Stimulated activated CD4-positive, alpha-beta T cell treated with anti-CD3 and anti-CD28 coated beads, Interleukin-4, amount 100 ng/mL, for 24 hours (primary cell): ENCODE measurements at places on chromosomes 6 and 20.

GRCh38 chr6:166266336-166266735 is 41.9 kb downstream of the PRR18 start:
- DNase-seq = no peak

GRCh38 chr6:166253778-166254204 is 54.4 kb downstream of the PRR18 start:
- DNase-seq = peak; percentile 23

- DNase-seq = no peak
These were observed 1189.1 kb downstream of the GRIK2 start for GRCh38 chr6:102582569-102582968.

GRCh38 chr6:113182370-113183141 is 674.6 kb upstream of the MARCKS start:
- DNase-seq = no peak

DNA sequence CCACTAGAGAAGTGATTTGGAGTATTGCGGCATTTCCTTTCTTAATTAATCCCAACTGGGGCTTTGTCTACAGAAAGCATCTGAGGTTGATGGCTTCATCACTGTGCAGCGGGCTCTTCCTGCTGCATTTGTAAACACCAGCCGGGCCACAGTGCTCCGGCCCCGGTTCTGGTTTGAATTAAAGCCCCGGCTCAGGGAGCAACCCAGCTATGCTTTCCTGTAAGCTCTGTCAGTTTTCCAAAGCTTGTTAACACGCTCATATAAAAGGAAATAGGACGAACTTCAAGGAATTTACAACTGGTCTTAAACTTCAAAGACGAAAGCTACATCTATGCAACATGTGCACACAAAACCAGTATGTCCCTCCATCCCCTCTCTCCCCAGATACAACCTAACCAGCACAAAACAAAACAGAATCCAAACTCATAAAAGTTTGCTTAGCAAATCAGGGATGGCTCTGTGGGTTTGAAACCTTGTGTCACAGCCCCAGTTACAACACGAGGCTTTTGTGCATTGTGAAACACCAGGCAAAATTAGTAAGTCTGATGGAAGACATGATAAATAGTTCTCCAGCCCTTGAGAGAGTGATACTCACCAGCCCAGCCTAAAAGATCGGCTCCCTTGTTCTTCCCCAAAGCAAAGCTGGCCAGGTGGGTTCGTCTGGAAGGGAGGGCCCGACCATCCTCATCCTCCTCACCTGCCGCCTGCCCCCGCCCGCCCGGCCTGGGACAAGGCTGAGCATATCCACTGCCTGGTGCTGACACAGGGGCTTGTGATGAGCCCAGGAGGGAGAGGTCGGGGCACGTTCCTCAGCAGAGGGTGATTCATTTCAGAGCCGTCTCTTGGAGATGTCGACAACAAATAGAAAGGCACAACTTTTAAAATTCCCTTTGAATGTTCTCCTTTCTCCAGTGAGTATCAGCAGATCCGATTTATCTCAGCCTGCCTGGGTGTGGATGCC is 197.9 kb downstream of the TFAP2C start:
- no peak for DNase-seq

DNA sequence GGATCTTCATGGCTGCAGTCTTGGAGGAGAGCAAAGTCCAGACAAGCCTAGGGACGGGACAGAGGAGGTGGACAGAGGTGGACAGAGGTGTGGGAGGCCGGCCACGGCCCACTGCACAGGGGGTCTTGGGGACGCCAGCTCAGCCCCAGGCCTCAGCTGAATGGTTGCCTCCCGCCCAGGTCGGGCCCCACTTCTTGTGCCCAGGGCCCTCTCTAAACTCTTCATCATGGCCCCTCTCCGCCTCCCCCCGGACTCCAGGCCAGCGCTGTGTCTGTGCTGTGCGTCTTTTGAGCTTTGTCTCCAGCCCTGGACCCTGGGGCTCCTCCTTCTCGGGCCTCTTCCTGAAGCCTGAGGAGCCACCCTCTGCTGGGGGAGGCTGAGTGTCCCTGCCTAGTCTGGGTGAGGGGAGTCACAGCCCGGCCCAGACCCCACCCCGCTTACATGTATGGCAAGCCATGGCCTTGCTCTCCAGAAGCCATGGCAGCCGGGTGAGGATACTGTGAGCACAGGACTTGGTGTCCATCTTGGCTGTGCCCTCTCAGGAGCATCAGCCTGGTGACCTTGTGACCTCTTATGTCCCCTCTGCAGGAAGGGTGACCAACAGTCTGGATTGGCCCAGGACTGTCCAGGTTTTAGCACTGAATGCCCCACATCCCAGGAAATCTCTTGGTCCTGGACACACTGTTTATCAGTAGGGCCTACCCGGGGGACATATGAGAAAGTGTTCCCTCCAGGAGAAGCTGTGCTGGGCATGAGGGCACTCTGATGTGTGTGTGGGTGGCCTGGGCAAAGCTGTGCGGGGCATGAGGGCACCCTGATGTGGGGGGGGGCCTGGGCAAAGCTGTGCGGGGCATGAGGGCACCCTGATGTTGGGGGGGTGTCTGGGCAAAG is 9.4 kb upstream of the NPBWR2 start:
- no peak for DNase-seq

- DNase-seq = no peak
These were observed 17.1 kb downstream of the IFNGR1 start for GRCh38 chr6:137202078-137202477.

DNA sequence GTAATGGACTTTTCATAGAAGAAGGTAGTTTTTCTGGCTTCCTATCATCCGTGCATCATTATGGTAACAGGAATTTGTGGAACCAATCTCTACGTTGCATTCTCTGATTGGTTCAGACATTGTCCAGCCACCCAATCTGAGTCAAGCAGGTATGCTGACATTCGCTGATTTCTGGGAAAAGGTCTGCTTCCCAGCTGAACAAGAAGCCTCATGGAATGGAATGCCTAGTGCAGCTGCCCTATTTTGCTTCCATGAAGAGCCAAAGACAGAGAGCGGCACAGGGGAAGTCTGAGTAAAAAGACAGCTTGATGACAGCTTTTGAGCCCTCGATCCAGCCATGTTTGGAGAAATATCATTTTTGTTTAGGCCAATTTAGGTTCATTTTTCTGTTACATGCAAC is 38.5 kb upstream of the TXLNB start:
- DNase-seq = no peak

DNA sequence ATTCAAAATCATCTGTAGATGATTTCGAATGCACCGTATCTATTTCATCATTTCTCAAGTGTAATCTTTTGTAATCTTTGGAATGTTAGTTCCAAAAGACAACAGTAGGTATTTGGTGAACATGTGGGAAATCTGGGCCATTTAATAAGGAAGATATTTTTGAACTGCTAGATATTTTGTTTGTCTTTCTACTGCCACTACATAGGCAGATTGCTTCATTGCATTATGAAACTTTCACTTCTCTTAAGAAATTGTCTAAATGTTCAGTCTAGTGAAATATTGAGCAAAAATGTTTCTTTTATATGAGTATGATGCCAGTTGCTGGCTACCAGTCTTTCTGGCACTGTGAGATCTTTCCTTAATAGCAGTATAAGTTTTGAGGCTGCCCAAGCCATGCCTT is 527.8 kb upstream of the RNF217 start:
- DNase-seq = no peak

GRCh38 chr6:166530211-166531095 is 56.0 kb downstream of the RAMACL start:
- DNase-seq = no peak

GRCh38 chr20:19602675-19603375 is 155.2 kb upstream of the RIN2 start:
- DNase-seq = no peak

DNA sequence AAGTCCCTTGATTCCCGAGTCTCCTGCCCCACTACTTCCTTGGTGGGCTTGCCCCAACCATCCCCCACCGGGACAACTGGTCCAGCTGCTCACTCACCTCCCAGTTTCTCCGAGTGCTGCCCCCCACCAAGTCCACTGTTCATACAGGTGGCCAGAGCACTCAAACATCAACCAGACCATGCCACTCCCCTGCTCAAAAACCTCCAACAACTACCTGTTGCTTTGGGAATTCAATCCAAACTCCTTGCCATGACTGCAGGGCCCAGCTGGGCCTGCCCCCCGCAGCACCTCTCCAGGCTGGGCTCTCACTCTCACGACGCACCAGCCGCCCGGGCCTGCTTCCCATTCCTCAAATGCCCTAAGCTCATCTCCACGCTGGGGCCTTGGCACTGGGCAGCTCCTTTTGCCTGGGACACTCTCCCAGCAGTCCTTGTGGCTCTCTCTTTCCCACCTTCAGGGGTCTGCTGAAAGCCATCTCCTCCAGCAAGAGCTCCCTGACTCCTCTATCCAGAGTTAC is 97.5 kb downstream of the NFATC2 start:
- no peak for DNase-seq

- no peak for DNase-seq
These were observed 35.5 kb upstream of the SYNJ2 start for GRCh38 chr6:157946053-157946617.

GRCh38 chr6:99434702-99435530 is 9.8 kb upstream of the PNISR start:
- DNase-seq = no peak

- DNase-seq = no peak
These were observed 83.3 kb downstream of the DCDC2 start for GRCh38 chr6:24274441-24275083.

GRCh38 chr6:166870602-166871208 is 85.6 kb downstream of the RNASET2 start:
- no peak for DNase-seq

DNA sequence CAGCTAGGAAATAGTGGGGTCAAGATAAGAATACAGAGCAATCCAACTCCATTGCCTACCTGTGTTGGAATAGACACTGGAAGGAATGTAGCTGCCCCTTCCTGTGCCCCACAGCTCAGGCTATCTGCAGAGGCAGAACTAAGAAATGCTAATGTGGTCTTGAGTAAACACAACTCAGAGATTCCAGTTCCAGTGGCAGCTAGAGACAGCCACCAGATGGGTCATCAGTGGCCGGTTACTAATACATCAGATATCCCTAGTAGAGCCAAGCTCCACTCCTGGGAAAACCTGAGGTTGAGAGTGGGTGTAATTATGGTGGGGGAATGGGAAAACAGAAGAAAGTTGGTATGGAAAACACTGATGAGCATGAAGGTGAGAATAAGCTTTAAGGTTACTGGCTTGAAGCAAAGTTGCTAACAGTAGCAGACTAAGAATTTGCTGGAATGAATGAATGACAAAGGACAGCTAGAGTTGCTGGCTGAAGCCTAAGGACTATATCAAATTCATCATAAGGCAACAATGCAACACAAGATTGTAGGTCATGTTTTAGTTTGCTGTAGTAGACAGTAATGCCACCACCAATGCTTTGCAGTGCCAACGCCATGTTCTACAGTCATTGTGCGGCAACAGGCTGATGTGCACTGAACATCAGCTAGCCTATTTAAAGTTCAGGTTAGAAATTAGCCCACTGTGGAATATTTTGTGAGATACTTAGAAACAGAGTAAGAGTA is 28.3 kb upstream of the FAM83C start:
- no peak for DNase-seq

GRCh38 chr6:38552121-38552520 is 87.6 kb downstream of the BTBD9 start:
- DNase-seq = no peak

- no peak for DNase-seq
These were observed 96.1 kb downstream of the COL12A1 start for GRCh38 chr6:75109765-75110164.

DNA sequence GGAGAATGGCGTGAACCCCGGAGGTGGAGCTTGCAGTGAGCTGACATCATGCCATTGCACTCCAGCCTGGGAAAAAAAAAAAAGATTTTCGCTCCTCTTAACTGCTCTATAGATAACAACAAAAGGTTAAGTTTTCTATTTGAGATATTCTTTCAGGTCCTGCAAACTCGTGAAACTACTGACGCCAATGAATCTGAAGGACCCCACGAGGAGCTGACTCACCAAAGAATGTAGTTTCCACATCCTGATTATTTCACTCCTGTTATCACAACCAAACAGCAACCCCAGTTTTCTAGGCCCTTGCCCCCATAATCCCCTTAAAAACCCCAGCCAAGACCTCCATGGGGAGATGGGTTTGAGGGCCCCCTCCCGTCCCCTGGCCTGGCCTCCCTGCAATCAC is 58.7 kb downstream of the OTOR start:
- DNase-seq = no peak

DNA sequence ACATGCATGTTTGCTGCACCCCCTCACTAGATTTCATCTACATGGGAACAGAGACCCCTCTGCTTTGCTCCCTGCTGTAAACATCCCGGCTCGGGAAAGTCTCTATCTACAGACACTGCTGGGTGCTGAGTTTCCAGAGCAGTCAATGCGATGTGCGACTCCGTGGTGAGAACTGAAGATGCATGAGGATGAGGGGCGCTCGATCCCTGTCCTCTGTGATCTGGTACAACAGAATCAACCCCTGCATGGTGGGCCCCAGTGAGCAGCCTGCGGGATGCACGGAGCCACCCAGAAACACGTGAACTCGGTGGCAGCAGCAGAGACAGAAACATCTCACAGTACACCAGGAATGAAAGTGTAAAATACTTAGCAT is 83.1 kb downstream of the THBS2 start:
- no peak for DNase-seq

- no peak for DNase-seq
These were observed 92.1 kb downstream of the CEBPB start for GRCh38 chr20:50282592-50283241.

GRCh38 chr20:19872001-19872400 is 113.9 kb downstream of the RIN2 start:
- no peak for DNase-seq

- DNase-seq = peak; percentile 27
These were observed 72.0 kb downstream of the SYNJ2 start for GRCh38 chr6:158053377-158054313.

DNA sequence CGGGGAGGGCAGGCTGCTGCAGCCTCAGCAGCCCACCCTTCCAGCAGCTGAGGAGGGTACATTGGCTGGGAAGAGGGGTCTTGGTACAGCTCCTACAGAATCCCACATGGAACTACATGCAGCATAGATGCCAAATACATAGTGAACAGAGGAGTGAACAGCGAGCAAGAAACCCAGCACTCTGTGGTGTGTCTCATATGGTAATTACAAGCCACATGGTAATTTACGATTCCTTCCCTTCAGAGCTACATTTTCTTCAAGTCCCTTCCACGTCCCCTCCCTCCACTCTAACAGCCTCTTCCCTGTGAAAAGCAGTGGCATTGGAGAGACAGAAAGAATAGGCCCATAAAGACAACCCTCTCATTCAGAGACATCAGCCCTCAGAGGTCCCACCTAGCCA is 167.7 kb downstream of the SYNDIG1 start:
- DNase-seq = no peak

- peak; percentile 42 for DNase-seq
These were observed 148.0 kb downstream of the TMEM200A start for GRCh38 chr6:130513770-130514169.

DNA sequence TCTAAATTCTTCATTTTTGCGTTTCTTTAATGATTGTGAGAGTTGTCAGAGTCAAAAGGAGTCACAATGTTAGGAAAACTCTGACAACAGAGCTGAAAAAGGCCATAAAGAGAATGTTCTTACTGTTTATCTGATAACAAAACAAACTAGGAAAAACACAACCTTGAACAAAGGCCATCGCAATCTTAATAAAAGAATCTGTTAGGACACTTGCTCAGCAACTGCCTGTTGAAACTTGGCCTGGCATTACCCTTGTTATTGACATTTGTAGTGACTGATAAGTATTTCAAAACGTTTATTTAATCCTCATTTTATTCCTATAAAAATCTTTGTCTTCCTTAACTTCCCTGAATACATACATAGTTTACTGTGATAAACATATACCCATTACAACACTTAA is 15.7 kb downstream of the GSTA1 start:
- no peak for DNase-seq

GRCh38 chr20:31475472-31476293 is 595 bp downstream of the REM1 start:
- DNase-seq = no peak

GRCh38 chr6:45323656-45324224 is 4.4 kb upstream of the RUNX2 start:
- DNase-seq = no peak
